Hepatocyte (in vitro differentiated cells): ENCODE measurements at places on chromosomes 5 and 9. TPM values are rescaled to one million over a fixed set of nuclear protein-coding genes. Genes with fewer than 3 reads are reported as not detected.
A peak's percentile ranks its signal among the peaks of the same experiment; 100 is the strongest.

GRCh38 chr5:149939546-149939945 lies 5.0 kb downstream of the PDE6A start:
- DNase-seq: no peak

DNA sequence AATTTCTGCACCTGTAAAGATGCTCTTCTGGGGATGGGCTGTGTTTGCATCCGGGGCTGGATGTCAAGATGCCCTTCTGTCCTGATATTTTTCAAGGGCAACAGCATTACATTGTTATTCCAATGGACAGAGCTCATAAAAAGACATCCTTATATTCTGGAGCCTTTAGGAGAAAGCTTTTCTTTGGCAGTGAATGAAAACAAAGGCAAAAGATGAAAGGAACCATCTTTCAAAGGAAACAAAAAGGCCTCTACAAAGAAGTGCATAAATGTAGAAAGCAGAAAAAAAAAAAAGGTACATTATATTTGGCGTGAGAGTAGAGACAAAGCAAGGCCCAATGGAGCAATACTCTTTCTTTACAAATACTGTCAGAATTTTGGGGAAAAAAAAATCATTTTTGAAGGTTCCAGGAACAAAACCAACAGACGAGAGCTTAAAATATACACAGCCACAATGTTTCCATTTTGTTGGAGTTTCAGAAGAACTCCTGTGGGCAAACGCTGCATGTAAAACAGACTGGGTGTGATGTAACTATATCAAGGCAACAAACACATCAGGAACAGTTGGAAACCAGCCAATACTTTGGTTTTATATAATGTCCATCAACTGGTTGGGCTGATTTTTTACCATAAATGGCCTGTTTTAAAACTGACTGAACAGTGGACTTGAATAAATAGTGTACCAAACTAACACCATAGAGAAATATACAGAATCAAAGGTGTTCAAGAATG lies 885.6 kb upstream of the DMAC1 start:
- no peak for DNase-seq

DNA sequence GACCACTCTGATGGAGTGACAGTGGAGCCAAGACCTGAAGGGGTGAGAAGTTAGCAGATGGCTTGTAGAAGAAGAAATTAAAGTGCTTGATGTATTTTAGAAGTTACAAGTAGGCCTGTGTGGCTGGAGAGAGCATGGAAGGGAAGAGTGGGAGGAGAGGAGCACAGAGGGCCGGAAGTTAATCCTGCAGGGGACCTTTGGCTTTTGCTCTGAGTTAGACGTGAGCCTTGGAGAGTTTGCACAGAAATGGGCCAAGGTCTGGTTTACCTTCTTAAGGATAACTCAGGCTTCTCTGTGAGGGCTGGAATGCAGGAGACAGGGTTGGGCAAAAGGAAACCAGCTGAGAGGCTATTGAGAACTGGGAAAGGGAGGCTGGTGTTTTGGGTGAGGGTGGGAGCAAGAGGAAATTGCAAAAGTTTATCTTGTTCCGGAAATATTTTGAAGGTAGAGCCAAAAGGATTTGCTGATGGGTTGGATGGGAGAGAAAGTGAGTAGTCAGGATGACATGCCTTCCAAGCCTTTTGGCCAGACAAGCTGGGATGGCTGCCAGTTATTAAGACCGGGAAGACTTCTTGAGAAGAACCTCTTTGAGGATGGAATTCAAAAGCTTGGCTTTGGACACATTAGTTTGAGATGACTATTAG lies 17.5 kb upstream of the F2RL1 start:
- DNase-seq: no peak

DNA sequence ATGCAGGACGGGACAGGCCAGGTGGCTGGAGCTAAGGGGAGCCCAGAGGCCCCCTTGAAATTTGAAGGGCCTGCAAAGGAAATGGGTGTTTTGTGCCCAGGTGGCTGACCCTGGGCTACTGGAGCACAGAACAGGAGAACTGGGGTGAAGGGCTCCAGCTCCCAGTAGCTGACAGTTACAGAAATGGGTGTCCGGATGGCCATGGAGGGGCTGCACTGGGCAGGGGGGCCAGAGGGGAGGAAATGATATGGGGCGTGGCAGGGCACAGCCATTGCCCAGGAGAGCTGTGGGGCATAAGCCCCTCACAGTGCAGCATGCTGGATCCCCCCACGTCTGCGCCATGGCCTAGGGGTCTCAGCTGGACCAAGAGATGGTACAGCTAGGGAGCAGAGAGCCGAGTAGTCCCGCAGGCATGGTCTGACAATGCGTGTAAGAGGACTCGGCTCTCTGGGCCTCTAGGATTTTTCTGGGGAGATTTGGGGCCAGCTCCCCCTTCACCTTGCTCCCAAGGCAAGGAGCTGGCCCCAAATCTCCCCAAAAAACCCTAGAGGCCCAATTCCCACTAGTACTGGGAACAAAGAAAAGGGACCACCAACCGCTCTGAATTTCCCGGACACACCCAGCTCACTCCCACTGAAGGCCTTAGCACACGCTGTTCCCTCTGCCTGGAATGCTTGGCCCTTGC lies 7.9 kb upstream of the CARD19 start:
- DNase-seq: peak; percentile 1

- no peak for DNase-seq
Measured at GRCh38 chr5:180130876-180131740, 59.5 kb upstream of the RNF130 start.

DNA sequence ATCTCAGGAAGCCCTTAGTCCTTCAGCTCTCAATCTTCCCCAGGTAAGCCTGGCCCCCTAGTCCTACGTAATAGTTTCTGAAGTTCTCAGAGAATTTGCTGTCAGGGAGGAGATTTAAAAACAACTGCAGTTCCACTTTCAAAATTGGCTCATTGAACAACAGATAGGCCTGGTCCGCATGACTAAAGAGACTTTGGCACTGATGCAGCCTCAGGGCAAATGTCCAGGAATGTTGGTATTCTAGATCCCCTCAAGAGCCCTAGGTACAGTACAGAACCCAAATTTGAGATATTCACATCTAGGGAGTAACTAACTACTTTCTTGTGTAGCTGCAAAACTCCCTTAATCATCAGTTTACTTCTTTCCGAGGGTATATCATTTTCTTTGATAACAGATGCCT lies 162.8 kb downstream of the GABRG2 start:
- DNase-seq: no peak

DNA sequence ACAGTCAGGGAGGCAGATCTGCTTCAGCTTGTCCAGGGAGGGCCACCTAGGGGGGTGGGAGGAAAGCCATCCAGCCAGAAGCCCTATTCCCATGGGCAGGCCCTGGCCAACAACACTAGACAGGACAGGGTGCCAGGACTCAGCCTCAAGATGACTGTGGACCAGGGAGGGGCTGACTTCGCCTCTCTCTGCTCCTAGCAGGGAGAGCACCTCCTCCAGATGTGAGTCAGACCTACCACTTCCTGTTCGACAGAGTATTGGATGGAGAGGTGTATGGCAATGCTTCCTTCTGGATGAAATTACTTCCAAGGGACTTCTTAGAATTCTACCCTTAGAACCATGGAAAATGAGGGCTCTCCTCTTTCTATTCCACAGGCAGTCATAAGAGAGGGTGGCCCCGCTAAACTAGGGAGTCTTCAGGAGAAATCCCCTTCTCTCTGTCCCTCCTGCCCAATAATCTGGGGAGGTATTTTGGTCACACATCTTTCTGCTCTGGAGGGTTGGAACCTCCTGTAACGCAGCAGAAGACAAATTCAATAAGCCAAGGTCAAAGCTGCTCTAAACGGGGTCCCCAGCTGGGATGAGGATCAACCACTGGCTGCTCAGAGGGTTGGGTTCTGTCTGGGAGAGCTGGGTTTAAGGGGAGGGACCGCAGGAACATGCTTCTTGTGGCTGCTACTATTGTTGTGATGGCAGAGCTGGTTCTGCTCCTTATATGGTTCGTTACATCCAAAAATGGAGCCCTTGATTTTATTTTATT lies 23.2 kb upstream of the RCL1 start:
- DNase-seq: no peak

DNA sequence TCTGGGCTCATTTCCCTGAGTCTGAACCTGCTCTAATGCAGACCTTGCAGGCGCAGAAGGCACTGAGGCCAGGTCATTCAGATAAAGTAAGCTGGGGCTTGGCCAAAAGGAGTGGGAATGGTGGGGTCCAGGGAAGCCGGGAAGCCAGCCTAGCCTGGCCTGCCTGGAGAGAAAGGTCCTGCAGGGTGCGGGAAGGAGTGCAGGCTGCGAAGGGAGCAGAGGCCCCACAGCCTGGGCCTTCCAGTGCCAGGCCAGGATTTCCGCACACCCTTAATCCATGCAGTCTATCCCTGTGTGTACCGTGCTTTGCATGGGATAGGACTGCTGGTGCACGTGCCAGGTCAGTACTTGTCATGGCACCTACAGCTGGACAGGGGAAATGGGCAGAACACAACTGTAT lies 3.6 kb upstream of the STING1 start:
- DNase-seq: no peak

- no peak for DNase-seq
Measured at GRCh38 chr5:912280-913091, 19.8 kb downstream of the TRIP13 start.

DNA sequence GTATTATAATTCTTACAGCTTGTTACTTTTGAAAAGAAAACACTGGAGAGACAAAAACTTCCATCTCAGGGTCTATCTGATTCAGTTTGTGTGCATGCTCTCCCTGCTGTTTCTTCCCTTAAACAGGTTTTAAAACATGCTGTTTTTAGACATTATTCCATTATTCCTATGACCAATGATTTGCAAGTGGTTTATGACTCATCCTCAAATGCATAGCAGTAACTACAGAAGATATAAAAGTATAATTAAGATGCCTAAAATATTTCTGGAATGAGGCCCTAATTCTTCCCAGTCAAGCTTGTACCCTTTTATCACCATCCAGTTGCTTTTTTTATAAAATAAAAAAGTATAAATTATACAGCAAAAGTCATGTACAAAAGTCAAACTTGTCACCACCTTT lies 3.7 kb downstream of the DTWD2 start:
- DNase-seq: no peak

DNA sequence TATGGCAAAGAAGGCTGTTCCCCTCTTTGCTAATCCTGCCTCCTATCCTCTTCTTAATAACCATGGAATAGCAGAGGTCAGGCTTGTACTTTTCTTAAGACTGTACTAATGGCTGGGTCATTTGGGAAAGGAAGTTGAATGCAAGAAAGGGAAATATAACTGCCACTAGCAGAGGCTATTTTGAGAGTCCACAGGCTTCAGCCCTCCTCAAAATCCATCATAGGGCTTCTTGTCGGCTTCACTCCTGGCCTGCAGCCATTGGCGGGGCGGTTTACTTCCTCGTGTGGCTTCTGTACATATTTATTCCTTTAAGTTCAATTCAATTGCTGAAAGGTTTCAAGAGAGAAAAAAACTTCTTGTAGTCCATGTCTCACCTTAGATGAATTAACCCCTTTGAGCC lies 2.8 kb upstream of the PARP8 start:
- DNase-seq: no peak

GRCh38 chr5:109304309-109304708 lies 105.5 kb downstream of the PJA2 start:
- no peak for DNase-seq

GRCh38 chr5:56026863-56027300 lies 32.1 kb upstream of the IL6ST start:
- DNase-seq: peak; percentile 34

DNA sequence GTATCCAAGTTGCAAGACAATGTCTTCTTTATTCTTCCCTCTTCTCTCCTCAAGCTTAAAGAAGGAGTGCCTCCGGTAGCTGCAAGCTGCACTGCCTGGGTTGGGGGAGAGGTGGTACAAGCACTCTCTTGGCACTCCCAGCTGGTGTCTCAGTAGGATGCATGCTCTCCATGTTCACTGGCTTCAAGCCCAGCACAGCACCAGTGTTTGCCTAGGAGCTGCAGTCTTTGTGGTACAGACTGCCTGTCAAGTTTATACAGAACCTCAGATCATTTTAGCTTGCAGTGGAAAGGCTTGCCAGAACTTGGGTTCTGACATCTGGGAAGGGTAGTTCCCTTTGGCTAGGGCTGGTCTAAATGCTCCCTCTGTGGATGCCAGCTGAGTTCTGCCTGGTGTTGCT lies 505.6 kb downstream of the MAN2A1 start:
- DNase-seq: no peak

DNA sequence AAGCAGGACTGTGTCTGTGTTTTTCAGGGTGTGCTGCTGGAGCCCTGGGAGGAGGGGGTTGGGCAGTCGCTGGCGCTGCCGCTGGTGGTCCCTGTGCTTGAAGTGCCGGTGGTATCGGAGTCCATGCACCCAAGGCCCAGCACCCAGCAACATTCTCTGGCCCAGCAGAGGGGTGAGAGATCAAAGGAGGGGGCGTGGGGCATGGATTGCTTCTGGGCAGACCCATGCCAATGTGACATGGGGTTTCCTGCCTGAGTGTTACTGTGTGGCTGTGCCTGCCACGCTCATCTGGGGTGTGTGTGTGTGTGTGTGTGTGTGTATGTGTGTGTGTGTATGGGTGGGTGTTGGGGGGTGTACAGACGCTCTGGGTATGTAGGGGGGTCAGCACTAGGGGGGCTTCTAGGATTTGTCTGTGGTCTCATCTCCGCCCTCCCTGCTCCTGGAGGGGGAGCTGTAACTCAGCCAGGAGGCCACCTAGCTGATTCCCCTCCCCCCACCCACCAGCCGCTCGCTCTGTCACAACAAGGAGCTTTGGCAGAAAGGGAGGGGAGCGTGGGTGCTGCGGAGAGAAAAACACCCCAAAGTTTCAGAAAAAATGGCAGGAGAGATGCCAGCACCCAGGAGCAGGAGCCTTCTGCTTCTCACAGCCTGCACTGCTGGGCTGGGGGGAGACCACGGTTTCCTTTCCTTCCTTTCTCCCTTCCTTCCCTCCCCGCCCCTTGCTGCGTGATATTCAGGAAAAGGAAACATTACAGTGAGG lies 35.9 kb upstream of the HSPA9 start:
- peak; percentile 75 for DNase-seq

DNA sequence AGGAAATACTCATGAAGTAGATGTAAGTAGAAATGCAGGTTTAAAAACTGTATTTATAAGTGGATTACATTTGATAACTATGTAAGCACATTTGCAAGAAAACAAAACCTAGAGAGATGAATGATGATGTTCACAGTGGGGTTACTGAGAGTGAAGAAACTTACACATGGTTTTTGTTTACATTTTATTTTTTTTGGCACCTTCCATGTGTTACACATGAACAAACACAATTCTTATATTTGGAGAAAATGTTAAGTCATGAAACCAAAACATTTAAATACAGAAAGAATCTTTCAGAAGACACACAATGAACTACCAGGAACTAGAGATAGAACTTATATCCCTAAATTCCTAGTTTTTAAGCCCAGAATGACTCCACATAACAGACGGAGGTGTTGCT lies 51.5 kb upstream of the SPATA31E1 start:
- DNase-seq: no peak

The GGTA1 gene
- 0.77 and 0.95 TPM in 2 replicates for polyA plus RNA-seq

The TMEM252 gene
- polyA plus RNA-seq: 0.16 and 0.41 TPM in 2 replicates

The PAIP2 gene
- polyA plus RNA-seq: 77.5 and 86.3 TPM in 2 replicates

The PCDHA1 gene
- not detected in 2 replicates for polyA plus RNA-seq

The EIF4EBP3 gene
- polyA plus RNA-seq: 6.6 and 6.9 TPM in 2 replicates

The ACOT12 gene
- 2.9 and 5.3 TPM in 2 replicates for polyA plus RNA-seq

The GARIN3 gene
- polyA plus RNA-seq: not detected in 2 replicates

The FAM169A gene
- 3.1 and 3.3 TPM in 2 replicates for polyA plus RNA-seq

The AGXT2 gene
- polyA plus RNA-seq: 5.9 and 10.6 TPM in 2 replicates

The TAF11L14 gene
- not detected in 2 replicates for polyA plus RNA-seq

The KCNN2 gene
- polyA plus RNA-seq: 6.4 and 9.5 TPM in 2 replicates
